ENCODE measurements at places on chromosomes 1 and 21.

- DNase-seq = no peak
These were observed 1.2 kb upstream of the SLC25A33 start for GRCh38 chr1:9537863-9538668.

- no peak for DNase-seq
These were observed 61.6 kb downstream of the MAP3K21 start for GRCh38 chr1:233389169-233389568.

- no peak for DNase-seq
These were observed 4.0 kb upstream of the ASPM start for GRCh38 chr1:197150336-197151005.

GRCh38 chr1:164272156-164272555, 286.8 kb upstream of the PBX1 start:
- DNase-seq = no peak

- no peak for DNase-seq
These were observed 314.8 kb upstream of the CXADR start for GRCh38 chr21:17197996-17198395.

DNA sequence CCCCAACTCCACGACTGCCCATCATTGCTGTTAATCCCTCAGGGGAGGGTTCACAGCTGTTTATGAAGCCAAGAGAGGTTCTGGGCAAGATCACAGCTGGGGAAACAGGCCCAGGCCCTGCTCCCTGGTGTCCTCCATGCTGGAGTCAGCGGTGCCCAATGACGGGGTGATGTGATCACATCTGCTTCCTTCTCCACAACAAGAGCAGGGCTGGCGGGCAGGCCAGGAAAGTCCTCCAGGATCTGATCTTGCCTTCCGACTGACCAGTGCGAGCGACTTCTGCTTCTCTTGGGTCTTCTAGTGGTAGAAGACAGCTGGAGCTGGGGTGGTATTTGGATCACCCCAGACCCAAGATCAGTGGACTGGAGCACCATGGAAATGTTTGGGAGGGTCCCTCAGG, 951 bp upstream of the LINGO4 start:
- no peak for DNase-seq

DNA sequence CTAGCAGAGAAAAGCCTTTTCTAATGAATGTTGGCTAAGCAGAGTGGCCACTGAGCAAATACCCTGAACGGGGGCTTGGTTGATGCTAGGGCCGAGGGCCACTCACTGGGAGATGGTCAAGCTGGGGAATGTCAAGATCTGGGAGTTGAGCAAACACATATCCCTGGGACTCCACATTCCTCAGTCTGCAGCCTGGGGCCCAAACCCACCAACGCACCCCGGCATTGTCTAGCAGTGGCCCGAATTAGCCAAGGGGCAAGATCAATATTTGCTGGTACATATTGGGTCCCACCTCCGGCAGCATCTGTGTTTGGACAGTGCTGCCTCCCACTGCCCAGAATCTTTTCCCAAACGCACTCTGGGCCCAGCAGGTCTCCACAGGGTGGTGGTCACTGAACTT, 144.1 kb downstream of the TRABD2B start:
- no peak for DNase-seq

GRCh38 chr1:119428991-119429390, 14.0 kb downstream of the HSD3B2 start:
- no peak for DNase-seq

- DNase-seq = no peak
These were observed 88.8 kb upstream of the PDE4B start for GRCh38 chr1:65703853-65704252.

DNA sequence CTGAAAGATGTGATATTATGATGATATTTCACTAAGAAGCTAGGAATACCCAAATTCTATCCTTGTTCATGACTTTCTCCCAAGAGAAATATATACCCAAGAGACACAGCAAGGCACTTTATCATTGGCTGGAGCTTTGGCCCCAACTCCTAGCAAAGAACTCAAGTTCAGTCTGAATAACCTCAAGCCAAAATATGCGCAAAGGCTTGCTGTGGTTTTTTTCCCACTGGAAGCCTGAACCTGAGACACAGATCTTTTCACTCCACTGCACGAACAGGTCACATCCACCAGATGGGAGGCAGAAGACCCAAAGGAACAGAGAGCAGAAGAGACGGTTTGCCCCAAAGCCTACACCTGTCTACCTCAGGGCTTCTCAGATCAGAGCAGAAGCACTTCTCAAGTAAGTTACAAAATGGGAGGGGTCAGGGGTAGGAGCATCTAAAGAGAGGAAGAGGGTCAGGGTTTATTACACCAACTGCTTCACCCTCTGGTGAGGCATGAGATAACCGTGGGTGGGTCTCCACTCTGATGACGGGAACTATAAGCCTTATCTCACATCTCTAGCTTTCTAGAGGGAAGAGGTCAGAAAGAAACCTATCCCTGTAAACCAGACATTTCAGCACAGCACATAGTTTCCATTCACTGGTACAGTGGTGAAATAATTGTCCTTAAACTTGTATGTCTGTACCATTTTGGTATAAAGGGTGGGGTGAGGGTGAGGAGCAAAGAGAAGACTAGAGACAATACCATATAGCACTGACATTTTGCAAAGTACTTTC, 17.1 kb upstream of the CDC42BPA start:
- DNase-seq = no peak

DNA sequence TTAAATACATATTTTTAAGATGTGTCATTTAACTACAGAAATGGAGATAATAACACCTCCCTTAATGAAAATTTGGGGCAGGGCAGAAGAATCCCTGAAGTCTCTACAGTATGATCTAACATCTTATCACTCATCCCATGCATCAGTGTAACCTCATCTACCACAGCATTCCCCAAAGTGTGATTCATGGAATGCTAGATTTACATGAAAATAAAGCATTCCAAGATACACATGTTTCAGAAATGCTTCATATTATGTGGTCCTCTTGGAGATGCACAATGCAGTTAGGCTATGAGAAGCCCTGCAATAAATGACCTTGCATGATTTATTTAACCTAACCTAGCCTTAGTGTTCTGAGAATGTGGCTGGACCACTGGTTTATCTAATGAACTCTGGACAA, 166.9 kb upstream of the SYT6 start:
- DNase-seq = peak; percentile 1

- no peak for DNase-seq
These were observed 11.2 kb upstream of the CREG1 start for GRCh38 chr1:167564612-167565270.

DNA sequence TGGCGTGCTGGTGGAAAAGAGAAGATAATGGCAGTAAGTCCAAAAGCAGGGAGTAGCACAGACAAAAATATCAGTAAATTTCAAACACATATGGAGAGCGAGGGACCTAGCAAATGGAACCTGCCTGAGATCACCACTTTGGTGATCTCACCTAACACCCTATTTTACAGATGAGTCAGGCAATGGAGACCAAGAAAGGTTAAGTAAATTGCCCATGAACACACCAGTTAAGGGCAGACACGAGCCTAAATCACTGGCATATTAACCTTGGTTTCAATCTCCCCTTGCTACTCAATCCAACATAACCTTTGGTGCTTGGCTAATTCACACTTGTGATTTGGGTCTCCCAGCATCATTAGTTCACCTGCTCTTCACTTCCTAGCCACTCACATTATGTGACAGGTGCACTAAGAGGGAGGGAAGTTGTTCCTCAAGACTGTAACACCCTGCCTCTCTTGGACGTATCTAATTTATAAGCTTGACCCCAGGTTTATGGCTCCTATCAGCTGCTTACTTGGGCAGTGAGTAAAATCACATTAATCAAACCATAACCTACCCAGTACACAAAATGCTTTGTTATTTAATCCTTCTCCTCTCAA, 11.5 kb downstream of the ZNF697 start:
- no peak for DNase-seq

DNA sequence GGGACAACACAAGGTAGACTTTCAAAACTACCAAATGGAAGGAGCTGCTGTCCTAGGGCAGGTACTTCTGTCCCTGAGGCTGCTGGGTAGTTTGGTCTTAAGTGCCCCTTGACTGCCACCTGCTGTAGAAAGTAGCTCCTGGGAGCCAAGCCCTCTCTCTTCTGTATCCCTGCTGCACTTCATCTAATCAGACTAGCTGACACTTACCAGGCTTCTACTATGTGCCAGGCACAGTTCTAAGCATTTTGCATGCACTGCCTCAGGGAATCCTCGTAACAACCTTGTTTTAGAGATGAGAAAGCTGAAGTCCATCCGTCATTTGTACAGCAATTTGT, 15.9 kb upstream of the SRSF4 start:
- peak; percentile 64 for DNase-seq

All from activated CD8-positive, alpha-beta T cell treated with anti-CD3 and anti-CD28 coated beads, Interleukin-2, amount 10 ng/mL, durations not matched to agents 7 days and 5 days (primary cell).